ENCODE measurements at places on chromosomes 5 and 9.
A peak's percentile ranks its signal among the peaks of the same experiment; 100 is the strongest.

- DNase-seq, result peak; percentile 60
Observed at GRCh38 chr5:50445296-50445949, 4.3 kb upstream of the EMB start.

DNA sequence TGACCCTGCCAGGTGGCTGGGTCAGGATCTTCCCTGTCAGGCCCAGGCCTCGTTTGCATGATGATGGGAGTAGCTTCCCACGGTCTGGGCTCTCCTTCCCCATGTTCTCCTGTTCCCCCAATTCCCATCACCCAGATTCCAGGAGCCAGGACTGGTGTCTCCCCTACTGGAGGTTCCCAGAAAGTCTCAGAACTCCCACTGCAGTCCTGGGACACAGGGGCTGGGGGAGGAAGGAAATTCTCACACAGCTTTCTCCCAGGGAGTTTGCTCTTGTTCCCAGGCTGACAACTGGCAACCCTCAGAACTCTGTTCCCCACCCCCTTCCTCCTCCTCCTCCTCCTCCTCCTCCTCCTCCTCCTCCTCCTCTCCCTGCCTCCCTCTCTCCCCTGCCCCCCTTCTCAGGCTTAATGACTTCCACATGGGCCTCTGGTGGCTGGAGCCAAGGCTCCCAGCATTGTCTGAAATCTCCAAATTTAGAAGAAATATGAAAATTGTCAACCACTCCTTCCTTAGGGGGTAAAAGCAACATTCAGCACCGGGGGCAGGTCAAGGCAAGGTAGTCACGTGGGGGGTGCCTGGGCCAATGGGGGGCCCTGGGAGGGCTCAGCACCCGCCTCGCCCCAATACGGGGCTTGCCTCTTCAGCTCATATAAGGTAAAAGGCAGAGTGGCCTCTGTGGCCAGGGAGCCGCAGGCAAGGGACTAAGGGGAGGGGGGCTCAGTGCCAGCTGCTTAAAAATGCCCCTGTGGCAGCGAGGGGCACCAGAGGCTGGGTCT is 27.3 kb upstream of the IL17B start:
- no peak for DNase-seq

DNA sequence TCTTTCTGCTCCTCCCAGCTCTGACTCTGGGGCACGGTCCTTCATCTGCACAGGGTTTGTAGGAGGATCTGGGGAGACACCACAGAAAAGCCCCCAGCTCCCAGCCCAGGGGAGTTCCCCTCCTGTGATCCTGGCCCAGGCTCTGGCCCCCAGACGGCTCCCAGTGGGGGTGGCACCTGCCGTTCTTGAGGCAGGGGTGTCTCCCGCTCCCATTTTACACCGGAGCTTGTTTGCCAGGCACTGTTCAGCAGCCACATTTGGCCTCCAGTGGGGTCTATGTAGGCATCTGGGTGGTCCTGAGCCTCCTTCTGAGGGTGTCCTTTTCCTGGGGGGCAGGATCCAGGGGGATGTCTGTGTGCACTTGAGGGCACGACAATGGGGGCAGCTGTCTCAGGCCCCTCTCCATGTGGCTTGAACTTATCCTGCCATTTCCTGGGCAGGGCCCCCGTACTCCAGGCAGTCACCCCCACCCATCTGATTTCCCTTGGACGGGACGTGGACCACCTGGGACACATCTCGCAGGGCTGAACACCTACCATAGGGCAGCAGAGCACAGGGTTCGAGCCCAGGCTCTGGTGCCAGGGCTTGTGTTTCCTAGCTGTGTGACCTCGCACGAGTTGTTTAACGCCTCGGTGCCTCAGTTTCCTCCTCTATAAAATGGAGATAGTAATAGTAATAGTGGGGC is 275.0 kb upstream of the MVB12B start:
- no peak for DNase-seq

- no peak for DNase-seq
Observed at GRCh38 chr5:66859526-66859925, 263.3 kb downstream of the MAST4 start.

- DNase-seq, result no peak
Observed at GRCh38 chr9:126125177-126125576, 201.5 kb upstream of the MVB12B start.

DNA sequence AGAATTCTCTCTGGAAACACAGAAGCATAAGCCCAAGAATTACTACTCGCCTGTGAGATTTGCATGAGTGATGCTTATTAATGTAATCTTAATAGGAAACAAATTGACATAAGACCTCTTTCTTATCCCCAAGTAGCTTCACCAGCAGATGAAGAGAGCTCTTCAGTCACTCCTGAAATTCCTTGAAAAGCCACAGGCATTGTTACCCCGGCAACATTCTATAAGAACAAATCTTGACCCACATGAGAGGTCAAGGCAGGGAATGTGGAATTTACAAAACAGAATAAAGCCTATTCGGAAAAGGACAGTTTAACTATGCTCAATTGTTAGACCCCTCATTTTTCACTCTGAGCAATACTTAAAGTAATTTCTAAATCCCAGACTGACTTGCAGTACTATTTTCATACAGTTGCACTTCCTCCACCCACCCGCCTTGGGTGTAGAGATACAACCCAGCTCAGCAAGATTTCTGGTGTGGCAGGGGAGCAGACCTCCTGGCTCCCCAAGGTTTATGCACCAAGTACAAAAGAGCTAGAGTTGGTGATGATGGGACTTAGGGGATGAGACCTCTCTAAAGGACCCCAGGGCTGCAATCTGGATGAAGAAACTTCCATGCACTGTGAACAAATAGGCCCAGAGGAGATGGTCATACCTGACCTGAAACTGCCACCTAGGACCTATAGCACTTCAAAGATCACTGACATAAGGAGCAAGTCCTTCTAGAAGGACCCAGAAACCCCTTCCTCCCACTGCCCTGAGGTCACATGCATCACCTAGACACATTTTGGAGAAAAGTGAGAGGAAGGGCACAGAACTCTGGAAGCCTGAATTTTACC is 242.1 kb downstream of the ZNF608 start:
- no peak for DNase-seq
